ENCODE measurements at places on chromosomes 7 and 10. TPM values are rescaled to one million over a fixed set of nuclear protein-coding genes. Genes with fewer than 3 reads are reported as not detected.

DNA sequence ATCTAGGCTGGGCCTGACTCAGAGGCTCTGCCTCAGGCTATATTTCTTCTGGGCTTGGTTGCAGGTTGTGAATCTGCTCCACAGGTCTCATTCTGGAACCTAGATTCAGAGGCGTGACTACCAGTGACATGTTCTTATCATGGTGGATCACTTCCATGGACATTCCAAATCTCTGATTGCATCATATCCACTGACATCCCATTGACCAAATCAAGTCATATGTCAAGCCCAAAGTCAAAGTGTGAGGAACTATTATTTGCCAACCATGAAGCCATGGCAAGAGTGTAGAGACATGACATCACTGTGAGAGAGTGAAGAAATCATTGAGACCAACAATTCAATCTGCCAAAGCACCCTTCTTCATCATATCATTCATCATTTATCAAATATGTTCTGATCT lies 11.9 kb upstream of the ODAD2 start:
- DNase-seq: no peak
- no peaks in the 10 kb centered on the region for H3K36me3 ChIP-seq
- H3K4me1 ChIP-seq: no peaks in the 10 kb centered on the region
- no peak overlapping the region for H3K27ac ChIP-seq
- H3K4me3 ChIP-seq: no peak overlapping the region

GRCh38 chr7:105808703-105809590 lies 67.5 kb downstream of the ATXN7L1 start:
- H3K27ac ChIP-seq: no peak overlapping the region
- no peak for DNase-seq
- H3K4me1 ChIP-seq: peaks cover 24% of the 10 kb centered on the region
- H3K27me3 ChIP-seq: no peaks in the 10 kb centered on the region
- no peak overlapping the region for H3K4me3 ChIP-seq
- no peaks in the 10 kb centered on the region for H3K36me3 ChIP-seq

- no peak within 1 kb of the TSS for H3K4me3 ChIP-seq
- no peaks in the 10 kb centered on the region for H3K36me3 ChIP-seq
- no peaks in the 10 kb centered on the region for H3K4me1 ChIP-seq
- DNase-seq: peak; percentile 68
Measured at GRCh38 chr7:44325201-44325671, at the start of gene CAMK2B. CAMK2B (minus strand) TSS chr7:44325594; CDS start chr7:44325421, 173 bp downstream.

DNA sequence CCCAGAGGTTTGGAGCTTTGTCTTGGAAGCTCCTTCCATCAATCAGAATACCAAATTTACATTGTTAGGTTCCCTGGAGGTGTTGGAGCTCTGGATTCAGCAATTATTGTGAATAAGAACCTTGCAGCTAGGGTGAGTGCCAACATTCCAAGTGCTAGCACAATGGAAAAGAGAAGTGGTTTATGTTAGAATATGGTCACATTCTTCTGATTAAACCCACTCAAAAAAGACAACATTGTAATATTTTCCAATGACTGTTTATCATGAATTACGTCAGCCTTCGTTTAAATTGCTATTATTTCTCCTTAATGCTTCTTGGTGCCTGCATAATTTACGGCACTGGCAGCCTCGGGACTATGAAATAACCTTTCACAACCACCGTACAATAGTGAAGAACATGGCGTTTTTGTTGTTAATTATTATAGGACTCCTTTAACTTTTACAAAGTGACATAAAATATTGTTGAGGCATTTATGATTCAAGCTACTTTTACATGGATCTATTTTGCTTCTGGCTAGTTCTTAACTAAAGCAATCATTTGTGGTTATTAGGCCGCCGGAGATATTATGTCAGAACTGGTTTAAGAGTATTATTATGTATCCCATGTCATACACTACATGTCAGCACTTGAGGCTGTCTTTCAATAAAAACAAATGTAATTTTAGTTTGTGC lies 117.7 kb downstream of the ARID5B start:
- no peaks in the 10 kb centered on the region for H3K36me3 ChIP-seq
- peaks cover 32% of the 10 kb centered on the region for H3K4me1 ChIP-seq
- DNase-seq: no peak
- no peak overlapping the region for H3K4me3 ChIP-seq
- H3K27ac ChIP-seq: no peak overlapping the region

DNA sequence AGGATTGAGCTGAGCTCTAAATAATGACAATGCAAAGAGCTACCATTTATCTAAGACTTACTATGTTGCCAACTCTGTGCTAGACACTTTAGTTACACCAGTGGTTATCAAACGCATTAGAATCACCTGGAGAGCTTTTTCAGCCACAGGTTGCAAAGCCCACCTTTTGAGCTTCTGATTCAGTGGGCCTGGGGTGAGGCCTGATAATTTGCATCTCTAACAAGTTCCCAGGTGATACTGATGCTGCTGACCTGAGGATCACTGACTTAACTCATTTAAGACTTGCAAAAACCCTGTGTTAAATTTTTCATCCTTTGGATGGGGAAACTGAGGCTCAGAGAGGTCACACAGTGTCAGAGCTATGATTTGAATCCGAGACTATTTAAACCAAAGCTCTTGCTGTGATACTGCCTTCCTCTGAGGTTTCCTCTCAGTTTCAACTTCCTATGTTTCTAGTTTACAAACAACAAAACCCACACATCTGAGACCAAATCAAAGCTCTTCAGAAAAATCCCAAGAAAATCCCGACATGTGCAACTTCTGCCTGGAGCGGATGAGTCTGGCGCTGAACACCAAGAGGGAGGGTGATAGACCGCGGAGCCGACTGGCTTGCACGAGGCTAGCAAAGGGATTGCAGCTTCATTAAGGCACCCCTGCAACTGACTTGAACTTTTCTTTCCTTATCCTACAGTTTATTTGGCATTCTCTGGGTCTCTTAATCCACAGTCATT lies 124.9 kb downstream of the CYP26A1 start:
- peak overlapping the region; percentile 63 for H3K4me3 ChIP-seq
- no peaks in the 10 kb centered on the region for H3K27me3 ChIP-seq
- peak; percentile 84 for DNase-seq
- peaks cover 6% of the 10 kb centered on the region for H3K4me1 ChIP-seq

Gene ABCB1
- total RNA-seq: 0.07 TPM

Gene ODAD2
- total RNA-seq: 11.2 TPM

- H3K36me3 ChIP-seq: no peaks in the 10 kb centered on the region
- H3K27me3 ChIP-seq: no peaks in the 10 kb centered on the region
- H3K4me3 ChIP-seq: no peak overlapping the region
- H3K4me1 ChIP-seq: peaks cover 9% of the 10 kb centered on the region
- peak overlapping the region; percentile 24 for H3K27ac ChIP-seq
- peak; percentile 64 for DNase-seq
Measured at GRCh38 chr7:2611401-2611800, 20.4 kb upstream of the TTYH3 start.

DNA sequence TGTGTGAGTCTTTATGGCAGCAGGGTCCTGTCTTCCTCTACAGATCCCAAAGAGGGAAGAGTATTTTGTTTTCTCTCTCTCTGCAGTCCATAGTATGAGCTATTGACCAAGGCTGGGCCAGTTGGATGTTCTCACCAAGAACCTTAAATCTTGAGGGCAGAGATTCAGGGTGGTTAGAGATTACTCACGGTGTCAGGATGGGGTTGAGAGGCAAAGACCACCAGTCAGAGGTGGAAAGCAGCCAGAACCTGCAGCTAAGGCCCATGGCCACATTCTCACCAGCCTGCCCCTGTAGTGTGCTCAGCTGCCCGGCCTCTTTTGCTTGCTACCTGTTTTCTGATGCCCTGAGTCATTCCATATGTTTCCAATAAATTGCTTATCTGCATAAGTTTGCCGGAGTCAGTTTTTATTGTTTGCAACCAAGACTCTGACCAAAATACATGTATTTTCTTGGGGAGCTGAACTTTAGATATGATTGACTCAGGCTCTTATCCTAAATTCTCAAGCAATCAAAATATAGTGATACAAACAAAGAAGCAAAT lies 67.0 kb downstream of the MAP3K8 start:
- H3K27ac ChIP-seq: no peak overlapping the region
- H3K36me3 ChIP-seq: no peaks in the 10 kb centered on the region
- no peak overlapping the region for H3K4me3 ChIP-seq
- no peak for DNase-seq
- no peaks in the 10 kb centered on the region for H3K27me3 ChIP-seq

Gene COL28A1
- 0.49 TPM for total RNA-seq

GRCh38 chr10:77279207-77279606 lies 358.4 kb downstream of the KCNMA1 start:
- H3K36me3 ChIP-seq: no peaks in the 10 kb centered on the region
- H3K4me1 ChIP-seq: peaks cover 4% of the 10 kb centered on the region
- DNase-seq: no peak
- H3K27ac ChIP-seq: no peak overlapping the region

DNA sequence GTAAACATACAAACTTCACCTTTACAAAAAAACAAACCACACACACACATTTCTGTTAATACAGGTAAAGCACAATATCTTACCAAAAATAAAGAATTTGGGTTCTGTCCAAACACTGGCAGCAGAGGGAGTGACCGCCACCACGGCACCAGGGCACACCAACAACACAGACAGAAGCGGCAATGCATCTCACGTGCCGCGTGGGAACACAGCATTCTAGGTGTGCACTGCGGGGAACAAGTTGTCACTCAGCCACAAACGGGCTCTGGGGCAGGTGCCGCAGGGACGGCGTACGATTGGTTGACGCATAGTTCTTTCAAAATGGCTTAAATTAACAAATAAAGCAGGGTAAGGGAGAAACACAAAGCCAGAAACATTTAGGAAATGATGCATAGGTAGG lies 22.3 kb downstream of the PDGFA start:
- no peaks in the 10 kb centered on the region for H3K27me3 ChIP-seq
- no peak overlapping the region for H3K27ac ChIP-seq
- no peaks in the 10 kb centered on the region for H3K36me3 ChIP-seq
- no peak for DNase-seq
- H3K4me3 ChIP-seq: no peak overlapping the region
- peaks cover 2% of the 10 kb centered on the region for H3K4me1 ChIP-seq

DNA sequence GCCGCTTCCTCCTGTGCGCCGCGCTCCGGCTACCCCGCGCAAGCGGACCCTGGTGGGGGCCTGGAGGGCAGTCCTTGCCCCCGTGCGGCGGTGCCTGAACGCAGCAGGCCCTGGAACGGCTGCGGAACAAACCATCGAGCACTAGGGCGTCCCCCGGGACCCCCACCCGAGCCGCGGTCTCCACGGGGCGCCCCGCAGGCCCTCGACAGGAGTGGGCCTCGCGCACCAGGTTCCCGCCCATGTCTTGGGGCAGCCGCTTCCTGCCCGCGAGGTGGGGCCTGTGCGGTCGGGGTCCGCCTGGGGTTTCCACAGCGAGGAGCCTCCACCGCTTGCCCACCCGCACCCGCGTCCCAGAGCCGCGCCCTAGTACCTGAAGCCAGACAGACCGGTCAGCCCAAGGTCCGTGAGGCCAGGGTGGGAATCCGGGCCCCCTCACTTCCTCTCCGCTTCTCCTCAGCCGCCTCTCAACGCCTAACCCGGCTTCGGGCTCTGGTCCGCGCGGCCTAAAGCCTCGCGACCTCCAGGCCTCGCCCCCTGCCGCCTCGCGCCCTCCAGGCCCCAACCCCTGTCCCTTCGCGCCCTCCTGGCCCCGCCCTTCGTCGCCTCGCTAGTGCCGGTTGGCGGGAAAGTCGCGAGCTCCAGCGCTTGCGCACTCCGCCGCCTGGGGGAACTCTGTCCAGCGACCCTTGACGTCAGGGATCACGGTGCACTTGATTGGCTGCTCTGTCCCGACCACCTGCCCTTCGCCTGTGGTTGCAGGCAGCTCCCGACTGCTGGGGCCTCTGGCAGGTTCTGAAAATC lies 7.0 kb upstream of the GBX1 start:
- no peaks in the 10 kb centered on the region for H3K36me3 ChIP-seq
- DNase-seq: no peak
- H3K27me3 ChIP-seq: peaks cover 42% of the 10 kb centered on the region
- no peak overlapping the region for H3K27ac ChIP-seq

Gene TFAM
- total RNA-seq: 72.9 TPM

Gene OR2A1
- not detected for total RNA-seq

Gene UNCX
- total RNA-seq: not detected

DNA sequence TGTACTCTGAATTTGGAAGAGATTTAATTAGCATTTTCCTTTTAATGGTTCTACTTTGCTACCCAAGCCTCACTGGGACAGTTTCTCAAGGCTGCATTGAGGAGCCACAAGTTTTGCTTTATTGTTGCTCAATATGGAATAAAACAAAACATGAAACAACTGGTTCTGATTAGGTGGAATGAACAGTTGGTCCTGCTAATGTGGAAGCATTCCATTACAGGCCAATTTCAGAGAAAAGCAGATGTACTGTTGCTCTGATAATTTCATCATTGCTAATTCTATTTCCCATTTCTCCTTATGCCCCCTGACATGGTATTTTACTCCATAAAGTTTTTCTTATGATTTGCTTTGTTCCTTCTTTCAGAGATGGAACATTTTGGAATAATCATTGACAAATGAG lies 66.0 kb upstream of the PAPSS2 start:
- no peaks in the 10 kb centered on the region for H3K36me3 ChIP-seq
- H3K27ac ChIP-seq: no peak overlapping the region
- no peaks in the 10 kb centered on the region for H3K27me3 ChIP-seq
- H3K4me1 ChIP-seq: peaks cover 18% of the 10 kb centered on the region
- H3K4me3 ChIP-seq: no peak overlapping the region

DNA sequence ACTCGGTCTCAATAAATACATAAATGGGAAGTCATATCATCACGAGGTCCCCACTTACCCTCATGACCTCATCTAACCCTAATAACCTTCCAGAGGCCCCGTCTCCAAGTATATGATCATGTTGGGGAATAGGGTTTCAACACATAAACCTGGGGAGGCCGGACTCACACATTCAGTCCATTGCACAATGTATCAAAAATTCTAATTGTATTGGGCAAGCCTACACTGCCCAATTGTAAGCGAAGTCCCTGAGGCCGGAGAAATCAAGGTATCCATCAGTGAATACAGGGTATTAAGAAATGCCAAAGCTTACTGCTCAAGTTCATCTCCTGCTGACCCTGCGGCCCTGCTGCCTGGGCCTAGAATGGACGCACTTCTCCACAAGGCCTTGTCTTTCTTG lies 69.6 kb downstream of the PARP12 start:
- no peaks in the 10 kb centered on the region for H3K36me3 ChIP-seq
- H3K27me3 ChIP-seq: no peaks in the 10 kb centered on the region
- no peak for DNase-seq
- no peak overlapping the region for H3K4me3 ChIP-seq
- H3K4me1 ChIP-seq: peaks cover 3% of the 10 kb centered on the region

GRCh38 chr7:155785536-155785935 lies 26.7 kb downstream of the SHH start:
- H3K27ac ChIP-seq: no peak overlapping the region
- no peaks in the 10 kb centered on the region for H3K4me1 ChIP-seq
- peaks cover 14% of the 10 kb centered on the region for H3K27me3 ChIP-seq
- H3K4me3 ChIP-seq: no peak overlapping the region

Gene PSPH
- 34.6 TPM for total RNA-seq

Gene SYNPO2L
- 0.09 TPM for total RNA-seq

DNA sequence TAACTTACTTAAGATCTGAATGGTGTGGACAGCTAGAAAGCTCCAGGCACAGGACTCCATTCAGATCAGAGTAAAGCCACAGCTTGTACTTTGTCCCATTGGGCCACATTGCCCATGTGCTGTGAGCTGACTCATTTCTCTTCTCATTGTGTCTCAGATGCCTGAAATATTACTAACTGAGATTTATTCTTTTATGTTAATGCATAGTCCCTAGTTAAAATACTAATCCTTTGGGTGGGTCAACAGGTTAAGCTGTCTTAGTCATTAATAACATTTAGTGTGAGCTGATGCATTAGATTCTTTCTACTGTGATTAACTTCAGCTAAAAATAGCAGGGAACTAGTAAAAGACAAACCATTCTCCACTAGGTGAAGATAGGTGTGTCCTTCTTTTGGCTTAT lies 104.7 kb upstream of the ARMC3 start:
- no peak overlapping the region for H3K27ac ChIP-seq
- no peak overlapping the region for H3K4me3 ChIP-seq
- no peak for DNase-seq
- no peaks in the 10 kb centered on the region for H3K27me3 ChIP-seq
- H3K4me1 ChIP-seq: no peaks in the 10 kb centered on the region
